ENCODE measurements at places on chromosomes 16 and 17.

DNA sequence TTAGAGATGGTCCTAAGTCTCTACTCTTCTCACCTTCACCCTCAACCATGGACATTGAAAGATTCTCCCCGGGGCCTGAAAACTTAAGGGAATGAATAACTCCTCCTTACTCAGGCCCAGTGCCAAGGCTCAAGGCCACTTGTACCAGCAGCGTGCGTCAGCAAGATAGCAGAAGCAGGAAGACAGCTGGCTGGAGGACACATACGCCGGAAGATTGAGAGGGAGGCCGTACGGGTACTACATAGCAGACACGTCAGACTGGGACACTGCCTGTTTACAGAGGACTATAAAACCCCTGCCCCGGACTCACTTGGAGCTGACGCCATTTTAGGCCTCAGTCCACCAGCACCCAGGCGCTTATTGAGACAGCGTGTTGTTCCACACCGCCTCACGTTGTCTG is 75.8 kb upstream of the MED13 start:
- no peak for DNase-seq

- DNase-seq = no peak
Measured at GRCh38 chr16:74844041-74844980, 69.7 kb upstream of the FA2H start.

- no peak for DNase-seq
Measured at GRCh38 chr17:78785011-78785662, 3.1 kb upstream of the CYTH1 start.

- no peak for DNase-seq
Measured at GRCh38 chr16:81542609-81543570, 98.3 kb downstream of the CMIP start.

DNA sequence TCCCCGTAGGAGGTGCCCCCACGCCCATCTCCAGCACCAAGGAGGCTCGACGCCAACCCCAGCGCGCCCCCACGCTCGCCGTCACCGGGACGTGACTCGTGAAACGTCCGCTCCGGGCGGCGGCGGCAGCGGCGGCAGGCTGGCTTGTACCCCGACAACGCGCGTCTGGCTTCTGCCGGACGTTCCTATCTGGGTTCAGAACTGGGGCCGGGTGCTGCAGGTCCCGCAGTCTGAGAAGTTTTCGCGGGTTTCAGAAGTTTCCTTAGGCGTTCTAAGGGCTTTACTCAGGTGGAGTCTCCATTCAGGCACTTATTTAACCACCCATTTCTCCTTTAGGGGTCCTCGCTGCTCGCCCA is 672 bp upstream of the ALKBH5 start:
- peak; percentile 82 for DNase-seq

DNA sequence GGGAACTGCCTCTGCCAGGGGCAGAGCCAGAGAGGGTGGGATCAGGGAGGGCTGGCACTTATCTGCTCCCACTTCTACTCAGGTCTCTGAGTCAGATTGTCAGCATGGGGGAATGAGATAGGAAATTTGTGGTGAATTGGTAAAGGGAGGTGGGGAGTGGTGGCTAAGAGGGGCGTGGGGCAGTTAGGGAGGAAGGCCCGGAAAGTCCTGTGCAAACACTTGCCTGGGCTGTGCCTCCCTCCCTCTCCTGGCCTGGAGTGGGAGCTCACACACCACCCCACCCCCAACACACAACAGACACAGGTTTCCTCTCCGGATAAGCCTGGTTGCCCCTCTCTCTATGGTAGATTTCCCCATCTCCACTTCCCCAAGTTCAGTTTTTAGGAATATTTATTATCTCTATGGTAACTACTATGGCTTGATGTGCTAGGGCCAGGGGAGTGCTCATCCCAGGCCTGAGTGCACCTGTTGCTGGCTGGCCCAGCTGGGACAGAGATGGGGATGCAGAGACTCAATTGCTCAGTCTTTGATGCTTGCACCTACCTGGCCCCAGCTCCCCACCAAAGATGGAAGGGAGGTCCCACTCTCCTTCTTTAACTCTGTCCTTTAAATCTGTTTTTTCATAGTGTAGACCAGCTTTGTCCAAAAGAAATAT is 2.7 kb downstream of the SPNS2 start:
- DNase-seq = no peak

DNA sequence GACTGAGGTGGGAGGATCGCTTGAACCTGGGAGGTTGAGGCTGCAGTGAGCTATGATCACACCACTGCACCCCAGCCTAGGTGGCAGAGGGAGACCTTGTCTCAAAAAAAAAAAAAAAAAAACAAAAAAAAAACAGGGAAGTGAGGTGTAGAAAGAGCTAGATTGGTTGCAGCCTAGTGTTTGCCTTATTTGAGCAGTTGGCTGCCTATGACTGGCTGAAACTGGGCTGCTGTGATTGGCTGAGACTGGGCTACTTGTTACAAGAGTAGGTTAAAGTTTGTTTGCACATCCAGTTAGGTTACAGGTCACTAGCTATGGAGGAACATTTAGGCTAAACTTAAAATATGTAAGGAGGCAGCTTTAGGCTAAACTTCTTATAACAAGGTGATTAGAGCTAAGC is 5.7 kb downstream of the DHRS7B start:
- DNase-seq = no peak

GRCh38 chr16:65071433-65072311 is 50.2 kb downstream of the CDH11 start:
- DNase-seq = no peak

- no peak for DNase-seq
Measured at GRCh38 chr17:65984299-65984698, 207.6 kb downstream of the CEP112 start.

DNA sequence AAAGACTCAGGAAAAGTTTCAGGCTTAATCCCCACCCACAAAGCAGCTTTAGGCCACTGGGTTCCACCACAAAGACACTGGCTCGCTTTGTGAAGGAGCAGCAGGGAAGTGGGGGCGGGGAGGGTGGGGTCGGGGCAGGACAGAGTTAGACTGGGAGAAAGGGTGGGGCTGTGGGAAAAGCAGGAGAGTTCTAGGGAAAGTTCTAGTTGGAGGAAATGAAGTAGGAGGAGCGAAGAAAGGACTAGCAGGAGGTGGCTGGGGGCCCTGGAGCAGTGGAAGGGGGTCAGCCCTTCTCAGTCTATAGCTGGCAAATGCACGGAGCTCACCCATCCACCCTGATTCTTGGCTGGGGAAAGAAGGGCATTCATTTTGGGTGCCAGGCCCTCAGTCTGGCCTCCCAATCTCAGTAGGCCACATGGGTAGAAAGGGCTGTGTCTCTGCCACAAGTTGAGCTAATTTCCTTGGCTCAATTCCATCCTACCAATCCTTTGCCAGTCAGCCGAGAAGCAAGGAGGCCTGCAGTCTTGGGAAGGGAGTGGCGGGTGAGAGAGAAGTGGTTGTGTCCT is 4.6 kb downstream of the INPP5K start:
- no peak for DNase-seq

DNA sequence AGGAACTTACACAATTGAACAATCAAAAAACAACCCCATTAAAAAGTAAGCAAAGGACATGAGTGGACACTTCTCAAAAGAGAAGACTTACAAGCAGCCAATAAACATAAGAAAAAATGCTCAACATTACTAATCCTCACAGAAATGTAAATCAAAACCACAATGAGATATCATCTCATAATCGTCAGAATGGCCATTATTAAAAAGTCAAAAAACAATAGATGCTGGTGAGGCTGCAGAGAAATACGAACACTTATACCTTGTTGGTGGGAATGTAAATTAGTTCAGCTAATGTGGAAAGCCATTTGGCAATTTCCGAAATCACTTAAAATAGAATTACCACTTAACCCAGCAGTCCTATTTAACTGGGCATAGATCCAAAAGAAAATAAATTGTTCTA is 301.9 kb upstream of the KCNJ16 start:
- DNase-seq = peak; percentile 68

DNA sequence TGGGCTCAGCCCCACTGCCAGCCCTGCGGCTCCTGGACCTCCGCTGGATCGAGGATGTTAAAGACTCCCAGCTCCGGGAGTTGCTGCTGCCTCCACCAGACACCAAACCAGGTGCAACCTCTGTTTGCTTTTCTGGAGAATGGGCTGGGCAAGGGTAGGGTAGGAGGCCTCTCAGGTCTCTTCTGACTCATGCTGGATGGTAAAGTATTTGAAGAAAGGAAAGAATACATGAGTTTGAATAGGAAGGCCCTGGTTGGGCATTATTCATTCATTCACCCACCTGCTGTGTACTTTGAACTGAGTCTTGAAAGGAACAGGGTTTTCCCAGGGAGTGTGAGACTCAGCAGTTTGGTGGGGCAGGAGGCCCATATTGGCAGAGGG is 6.5 kb upstream of the ORAI3 start:
- DNase-seq = no peak

GRCh38 chr17:27323538-27324215 is 29.8 kb downstream of the WSB1 start:
- DNase-seq = peak; percentile 78

DNA sequence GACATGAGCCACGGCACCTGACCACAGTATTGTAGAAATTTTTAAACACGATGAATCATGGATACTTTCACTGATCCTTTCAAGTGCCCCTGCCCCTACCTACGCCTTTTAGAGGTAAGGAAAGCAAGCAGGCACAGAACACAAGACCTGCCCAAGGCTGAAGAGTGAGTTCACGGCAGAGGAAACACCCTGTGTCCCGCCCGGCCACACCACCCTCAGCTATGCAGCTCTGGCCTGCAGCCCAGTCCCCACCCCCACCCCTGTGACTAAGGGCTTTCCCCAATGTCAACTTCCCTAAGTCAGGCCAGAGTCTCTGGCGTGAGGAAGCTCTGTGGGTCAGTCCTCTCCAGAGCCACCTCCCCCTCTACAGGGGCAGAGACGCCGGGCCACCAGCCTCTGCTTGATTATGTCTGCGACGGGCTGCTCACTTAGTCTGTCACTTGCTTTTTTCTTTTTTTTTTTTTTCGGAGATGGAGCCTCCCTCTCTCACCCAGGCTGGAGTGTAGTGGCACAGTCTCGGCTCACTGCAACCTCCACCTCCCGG is 8.4 kb downstream of the SLC16A5 start:
- peak; percentile 33 for DNase-seq

DNA sequence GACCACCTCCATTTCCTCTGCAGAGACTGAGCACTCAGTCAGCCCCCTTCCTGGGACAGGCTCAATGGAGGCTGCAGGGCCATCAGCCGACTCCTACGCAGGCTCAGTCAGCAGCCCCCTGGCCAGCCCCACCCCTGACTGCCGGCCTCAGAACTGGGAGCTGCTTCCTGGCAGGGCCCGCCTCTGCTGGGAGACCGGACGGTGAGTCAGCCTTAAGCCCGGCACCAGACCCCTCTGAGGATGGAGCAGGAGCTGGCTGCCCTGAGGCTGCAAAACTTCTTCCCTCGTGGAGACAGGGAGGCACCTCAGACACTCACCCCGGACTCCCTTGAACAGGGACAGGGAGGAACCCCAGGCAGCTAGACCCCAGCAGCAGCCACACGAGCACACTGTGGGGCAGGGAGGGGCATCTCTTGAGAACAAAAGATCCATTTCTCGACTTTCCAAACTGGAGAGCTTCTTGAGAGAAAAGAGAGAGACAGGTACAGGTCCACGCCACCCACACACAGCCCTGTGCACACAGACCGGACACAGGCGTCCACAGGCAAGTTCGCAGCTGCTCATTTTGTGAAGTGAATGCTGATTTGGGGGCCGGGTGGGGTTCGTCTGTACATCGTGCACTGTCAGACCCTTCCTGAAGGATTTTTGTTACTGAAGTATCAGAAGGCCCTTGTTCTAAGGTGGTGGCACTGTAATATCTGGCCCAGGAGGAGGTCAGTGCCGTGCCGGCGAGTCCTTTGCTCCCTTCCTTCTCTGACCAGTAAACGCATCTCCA is 1.3 kb upstream of the TUBB3 start:
- DNase-seq = peak; percentile 65
